ENCODE measurements at places on chromosomes 6 and 20. TPM values are rescaled to one million over a fixed set of nuclear protein-coding genes. Genes with fewer than 3 reads are reported as not detected.
A peak's percentile ranks its signal among the peaks of the same experiment; 100 is the strongest.

DNA sequence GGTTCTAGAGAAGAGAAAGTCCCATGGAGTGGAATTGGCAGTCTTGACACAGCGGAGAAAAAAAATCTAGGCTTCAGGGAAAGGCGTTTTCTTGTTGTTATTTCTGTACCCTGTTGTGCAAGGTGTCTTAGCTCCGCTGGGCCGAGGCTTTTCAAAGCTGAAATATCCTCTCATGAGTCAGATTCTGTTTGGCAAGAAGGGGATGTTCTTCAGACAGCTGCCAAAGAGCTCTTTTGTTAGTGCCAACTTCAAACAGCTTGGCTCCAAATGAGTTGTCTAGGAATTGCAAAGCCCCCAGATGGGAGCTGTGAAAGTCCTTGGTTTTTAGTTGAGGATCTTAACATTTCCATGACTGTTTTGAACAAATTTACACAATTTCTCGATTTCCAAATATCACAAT lies 45.6 kb downstream of the LRRN4 start:
- DNase-seq: no peak

DNA sequence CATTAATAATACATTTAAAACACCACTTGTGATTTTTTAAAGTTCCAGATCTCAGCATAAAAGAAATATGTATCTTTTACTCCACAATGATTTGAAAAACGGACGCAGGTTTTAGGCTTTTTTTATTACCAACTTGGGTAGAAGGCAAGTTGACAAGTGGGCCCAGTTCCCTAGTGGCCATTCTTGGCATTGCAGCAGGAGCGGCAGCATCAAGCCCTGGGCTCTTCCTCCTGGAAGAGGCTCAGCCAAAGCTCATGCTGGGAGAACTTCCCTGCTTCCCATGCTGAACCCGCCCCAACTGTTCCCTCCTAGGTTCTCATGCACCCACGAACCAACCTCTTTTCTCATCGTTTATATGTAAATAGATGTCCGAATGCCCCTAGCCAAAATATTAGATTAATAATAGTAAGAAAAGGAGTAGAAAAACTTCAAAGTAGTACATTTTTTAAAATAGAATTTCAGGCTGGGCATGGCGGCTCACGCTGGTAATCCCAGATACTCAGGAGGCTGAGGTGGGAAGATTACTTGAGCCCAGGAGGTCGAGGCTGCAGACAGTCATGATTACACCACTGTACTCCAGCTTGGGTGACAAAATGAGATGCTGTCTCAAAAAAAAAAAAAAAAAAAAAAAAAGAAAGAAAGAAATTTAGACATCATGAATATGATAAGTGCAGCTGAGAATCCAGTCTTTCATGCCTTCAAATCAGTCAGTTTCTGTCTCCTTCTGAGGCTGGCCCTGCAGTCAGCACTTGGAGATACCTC lies 18.2 kb upstream of the MYB start:
- peak; percentile 59 for DNase-seq

GRCh38 chr20:50980851-50981713 lies 22.5 kb downstream of the MOCS3 start:
- DNase-seq: peak; percentile 72

DNA sequence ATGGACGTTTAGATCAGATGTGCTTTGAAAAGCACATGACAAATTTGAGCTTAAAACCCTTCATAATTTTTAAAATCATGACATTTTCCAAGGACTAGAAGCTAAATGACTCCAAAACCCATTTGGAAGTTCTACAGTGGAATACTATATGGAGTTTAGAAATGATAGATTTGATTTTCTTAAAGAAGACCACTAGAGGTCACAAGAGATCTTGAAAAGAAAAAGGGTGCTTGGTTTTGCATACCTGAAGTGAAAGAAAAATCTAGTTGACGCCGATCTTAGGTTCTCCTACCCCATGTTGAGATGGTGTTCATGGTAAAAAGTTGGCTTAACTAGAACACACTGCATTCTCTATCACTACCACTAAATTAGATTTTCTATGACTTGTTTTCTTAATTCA lies 31.5 kb downstream of the CFAP61 start:
- peak; percentile 62 for DNase-seq

GRCh38 chr6:101236709-101237108 lies 156.8 kb upstream of the GRIK2 start:
- DNase-seq: no peak

DNA sequence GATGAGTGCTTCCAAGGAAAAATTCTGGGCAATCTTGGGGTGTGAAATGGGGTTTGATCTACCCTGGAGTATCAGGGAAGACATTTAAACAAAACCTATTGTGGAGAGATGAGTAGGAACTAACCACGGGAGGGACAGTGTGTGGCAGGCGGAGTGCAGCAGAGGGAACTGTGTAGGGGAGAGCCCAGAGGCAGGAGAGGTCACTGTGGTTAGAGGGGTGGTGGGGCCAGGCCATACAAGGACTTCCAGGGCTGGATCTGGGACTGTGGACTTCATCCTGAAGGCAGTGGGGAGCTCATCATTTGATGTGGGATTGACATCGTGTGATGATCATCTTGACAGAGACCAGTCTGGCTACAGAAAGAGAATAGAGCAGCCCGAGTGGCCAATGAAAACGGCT lies 89.0 kb downstream of the TOX2 start:
- DNase-seq: no peak

GRCh38 chr6:44567406-44567805 lies 179.9 kb downstream of the CDC5L start:
- no peak for DNase-seq

GRCh38 chr20:17602493-17602892 lies 32.6 kb downstream of the DSTN start:
- no peak for DNase-seq

GRCh38 chr6:17012421-17013225 lies 89.2 kb upstream of the STMND1 start:
- no peak for DNase-seq

DNA sequence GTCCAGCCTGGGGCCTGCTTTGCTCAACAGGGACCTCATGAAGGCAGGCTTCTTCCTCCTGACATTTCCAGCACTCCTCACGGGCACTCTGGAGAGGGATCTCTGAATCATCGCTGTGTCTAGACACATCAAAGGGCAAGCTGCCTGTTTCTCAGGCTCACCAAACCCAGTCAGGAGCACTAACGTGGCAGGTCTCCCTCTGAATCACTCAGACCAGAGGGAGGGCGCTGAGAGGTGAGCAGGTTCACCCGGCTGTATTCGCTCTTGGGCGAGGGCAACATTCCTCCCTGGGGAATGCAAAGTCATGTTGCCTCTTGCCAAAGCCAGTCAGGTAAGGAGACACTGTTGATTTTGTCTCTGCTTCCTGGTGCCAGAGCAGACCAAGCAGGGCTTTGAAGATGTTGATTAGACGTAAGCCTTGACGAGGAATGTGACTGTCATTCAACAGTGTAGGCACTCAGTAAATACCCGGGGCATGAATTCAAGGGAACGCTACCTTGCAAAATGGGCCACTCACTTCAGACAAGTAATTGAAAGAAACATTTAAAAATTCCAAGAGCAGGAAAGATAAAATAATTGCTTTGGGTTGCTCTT lies 50.1 kb downstream of the CYP24A1 start:
- no peak for DNase-seq

The SCRT2 gene
- not detected for total RNA-seq

The TRERF1 gene
- 20.2 TPM for total RNA-seq

The MSH5 gene
- total RNA-seq: 7.5 TPM

The CLPSL1 gene
- not detected for total RNA-seq

The KCNK15 gene
- not detected for total RNA-seq

The BTBD9 gene
- 54.2 TPM for total RNA-seq

The ZNF335 gene
- total RNA-seq: 90.9 TPM

Measured in CD8-positive, alpha-beta T cell (primary cell).